ENCODE measurements at places on chromosomes 3 and 15. TPM values are rescaled to one million over a fixed set of nuclear protein-coding genes. Genes with fewer than 3 reads are reported as not detected.

TRIM69 gene
- 3.8 TPM for total RNA-seq

AP3S2 gene
- total RNA-seq: 29.2 TPM

- no peak overlapping the region for H3K4me3 ChIP-seq
- no peaks in the 10 kb centered on the region for H3K36me3 ChIP-seq
- DNase-seq: no peak
Observed at GRCh38 chr15:81948222-81948621, 97.6 kb downstream of the MEX3B start.

DNA sequence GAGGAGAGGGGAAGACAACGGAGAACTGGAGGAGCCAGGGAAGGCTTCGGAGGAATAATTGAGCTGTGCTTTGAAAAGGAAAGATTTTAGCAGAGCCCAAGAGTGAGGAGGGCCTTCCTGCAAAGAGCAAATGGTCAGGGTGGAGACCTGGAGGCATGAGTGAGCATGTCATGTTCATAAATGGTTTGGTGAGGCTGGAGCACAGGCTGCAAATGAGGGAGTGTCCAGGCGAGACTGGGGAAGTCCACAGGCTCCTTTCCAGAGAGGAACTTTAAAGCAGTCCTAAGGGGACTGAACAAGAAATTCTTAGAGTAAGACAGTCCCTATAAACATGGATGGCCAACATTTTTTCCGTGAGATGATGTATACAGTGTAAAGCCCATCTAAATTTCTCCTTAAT, 108.8 kb downstream of the THSD4 start:
- no peak overlapping the region for H3K27ac ChIP-seq
- no peaks in the 10 kb centered on the region for H3K4me1 ChIP-seq
- H3K4me3 ChIP-seq: no peak overlapping the region
- H3K36me3 ChIP-seq: no peaks in the 10 kb centered on the region

GRCh38 chr3:31575448-31575847, 42.7 kb downstream of the STT3B start:
- no peaks in the 10 kb centered on the region for H3K27me3 ChIP-seq
- DNase-seq: no peak
- no peaks in the 10 kb centered on the region for H3K36me3 ChIP-seq

DNA sequence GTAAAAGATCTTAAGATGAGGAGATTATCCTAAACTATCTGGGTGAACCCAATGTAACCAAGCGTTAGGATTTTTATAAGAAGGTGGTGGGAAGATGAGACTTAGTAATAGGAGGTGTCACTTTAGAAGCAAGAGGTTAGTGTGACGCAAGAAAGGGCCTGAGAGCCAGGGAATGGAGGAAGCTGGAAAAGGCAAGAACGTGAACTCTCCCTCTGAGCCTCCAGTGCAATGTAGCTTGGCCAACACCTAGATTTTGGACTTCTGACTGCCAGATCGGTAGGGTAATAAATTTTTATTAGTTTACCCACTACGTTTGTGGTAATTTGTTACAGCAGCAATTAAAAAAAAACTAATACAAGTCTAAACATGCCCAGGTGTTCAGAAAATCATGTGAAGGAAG, 20.8 kb upstream of the CNTN6 start:
- no peak overlapping the region for H3K27ac ChIP-seq
- no peaks in the 10 kb centered on the region for H3K27me3 ChIP-seq
- H3K36me3 ChIP-seq: no peaks in the 10 kb centered on the region
- no peak for DNase-seq
- H3K4me3 ChIP-seq: no peak overlapping the region

Data from right lobe of liver (tissue), 6 donors.